ENCODE measurements at places on chromosomes 11 and 22. TPM values are rescaled to one million over a fixed set of nuclear protein-coding genes. Genes with fewer than 3 reads are reported as not detected.

DNA sequence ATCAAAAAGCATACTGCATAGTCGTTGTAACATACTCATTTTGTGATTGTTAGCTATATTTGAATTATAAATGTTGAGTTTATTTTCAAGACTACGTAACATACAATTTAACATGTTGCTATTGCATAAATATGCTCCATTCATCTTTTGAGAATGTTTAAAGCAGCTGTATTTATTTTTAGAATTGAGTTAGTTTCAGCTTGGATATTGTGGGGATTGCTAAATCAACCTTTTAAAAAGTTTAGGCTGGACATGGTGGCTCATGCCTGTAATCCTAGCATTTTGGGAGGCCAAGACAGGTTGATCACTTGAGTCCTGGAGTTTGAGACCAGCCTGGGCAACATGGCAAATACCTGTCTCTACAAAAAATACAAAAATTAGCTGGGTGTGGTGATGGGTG, 288.1 kb downstream of the DYNC2H1 start:
- no peak for DNase-seq

DNA sequence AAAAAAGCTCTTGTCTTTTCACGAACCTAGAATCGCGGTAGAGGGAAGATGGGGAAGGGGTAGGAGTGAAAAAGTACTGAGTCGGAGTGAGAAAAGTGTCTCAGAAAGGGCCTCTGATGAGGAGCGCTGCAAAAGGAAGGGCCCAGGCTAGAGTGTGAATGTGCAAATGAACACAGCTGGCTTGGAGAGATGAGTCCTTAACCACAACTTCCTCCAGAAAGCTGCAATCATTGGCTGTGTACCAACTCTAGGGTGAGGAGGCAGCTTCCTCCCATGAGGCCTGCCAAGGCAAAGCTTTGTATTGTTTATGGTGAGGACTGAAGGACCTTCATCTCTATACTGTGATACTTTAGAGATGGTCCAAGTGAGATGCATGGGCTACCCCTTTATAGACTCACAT, 566.9 kb upstream of the ANO5 start:
- no peak for DNase-seq

DNA sequence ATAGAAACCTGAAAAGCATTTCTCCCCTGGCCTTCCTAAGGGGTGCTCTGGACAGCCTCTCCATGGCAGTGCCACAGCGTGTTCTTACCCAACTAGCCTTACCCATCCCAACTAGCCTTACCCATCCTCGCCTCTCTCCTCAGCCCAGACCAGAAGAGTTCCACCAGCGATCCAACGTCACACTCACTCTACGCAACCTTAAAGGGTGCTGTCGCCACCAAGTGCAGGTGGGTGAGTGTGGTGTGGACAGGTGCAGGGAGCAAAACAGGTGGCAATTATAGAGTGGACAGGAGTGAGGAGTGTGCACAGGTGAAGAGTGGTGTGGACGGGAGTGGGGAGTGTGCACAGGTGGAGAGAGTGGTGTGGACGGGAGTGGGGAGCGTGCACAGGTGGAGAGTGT, 17.8 kb downstream of the TMEM121B start:
- DNase-seq = no peak

F2 gene
- not detected for total RNA-seq

MIF gene
- 804 TPM for total RNA-seq

DNA sequence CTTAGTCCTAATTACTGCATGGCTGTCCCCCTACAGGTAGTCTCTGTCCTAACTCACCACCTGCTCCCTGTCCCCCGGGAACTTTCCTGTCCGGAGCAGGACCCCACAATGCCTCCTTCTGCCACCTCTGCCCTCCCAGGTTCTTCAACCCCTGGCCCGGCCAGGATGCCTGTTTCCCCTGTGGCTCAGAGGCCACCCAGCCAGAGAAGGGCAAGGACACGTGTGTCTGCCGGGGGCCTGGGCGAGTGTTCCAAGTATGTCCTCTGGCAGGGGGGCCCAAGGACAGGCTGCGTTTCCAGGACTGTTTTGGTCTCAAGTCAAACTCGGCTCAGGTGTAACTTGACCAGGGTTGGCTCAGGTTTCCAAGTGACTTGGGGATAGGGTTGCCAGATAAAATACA, 63.8 kb downstream of the BTG4 start:
- no peak for DNase-seq

DNA sequence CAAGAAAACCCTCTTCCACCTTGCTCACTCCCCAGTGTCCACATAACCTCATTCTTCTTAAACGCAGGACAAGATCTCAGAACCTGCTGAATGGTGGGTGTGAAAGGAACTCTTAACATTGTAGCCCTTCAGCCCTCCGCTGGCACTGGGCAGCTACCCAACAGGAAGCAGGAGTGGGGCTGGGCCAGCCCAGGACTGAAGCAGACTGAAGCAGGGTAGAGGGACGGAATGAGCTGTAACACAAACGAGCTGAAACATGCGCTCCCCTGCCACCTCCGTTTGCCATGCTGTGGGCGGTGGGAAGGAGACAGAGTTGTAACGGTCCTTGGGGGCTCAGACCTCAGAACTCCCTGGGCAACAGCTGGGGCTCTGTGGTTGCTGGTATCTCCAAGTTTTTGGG, 23.6 kb downstream of the NPAT start:
- no peak for DNase-seq

GRCh38 chr22:20036084-20036482, 15.2 kb downstream of the TANGO2 start:
- no peak for DNase-seq

- no peak for DNase-seq
Observed at GRCh38 chr11:95736355-95736754, 53.2 kb downstream of the FAM76B start.

GRCh38 chr11:123065621-123066020, 3.7 kb upstream of the HSPA8 start:
- no peak for DNase-seq

- DNase-seq = no peak
Observed at GRCh38 chr11:12118949-12119348, 8.6 kb downstream of the MICAL2 start.

OR4C16 gene
- not detected for total RNA-seq

GRCh38 chr11:129458756-129459535, 83.3 kb downstream of the BARX2 start:
- DNase-seq = no peak

MS4A7 gene
- total RNA-seq = 0.98 TPM

Data from CD8-positive, alpha-beta memory T cell (primary cell).